Naive thymus-derived CD4-positive, alpha-beta T cell (primary cell): ENCODE measurements at places on chromosomes 11 and 22. TPM values are rescaled to one million over a fixed set of nuclear protein-coding genes. Genes with fewer than 3 reads are reported as not detected.

Gene ISX
- not detected for total RNA-seq

- H3K4me1 ChIP-seq = no peaks in the 10 kb centered on the region
- no peaks in the 10 kb centered on the region for H3K36me3 ChIP-seq
- no peak for DNase-seq
- peaks cover 4% of the 10 kb centered on the region for H3K27me3 ChIP-seq
- H3K27ac ChIP-seq = no peak overlapping the region
Observed at GRCh38 chr22:19762568-19763457, 2.2 kb downstream of the TBX1 start.

DNA sequence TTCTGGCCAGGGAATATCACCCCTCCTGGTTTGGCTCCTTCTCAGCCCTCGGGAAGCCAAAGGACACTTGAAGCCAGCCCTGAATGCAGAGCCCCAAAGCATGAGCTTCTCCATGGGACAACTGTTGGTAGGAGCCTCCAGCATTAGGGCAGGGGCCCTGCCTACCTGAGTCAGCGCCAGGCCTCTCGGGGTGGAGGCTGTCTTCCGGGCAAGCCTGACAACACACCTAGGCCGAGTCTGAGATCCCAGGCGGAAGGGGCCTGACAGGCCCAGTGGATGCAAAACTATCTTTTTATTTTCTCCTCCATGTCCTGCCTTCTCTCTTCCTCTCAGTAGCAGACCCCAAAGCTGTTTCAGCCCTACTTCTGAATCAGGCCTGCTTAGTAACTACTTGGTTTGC is 27.6 kb downstream of the RCOR2 start:
- peak overlapping the region; percentile 78 for H3K27ac ChIP-seq
- DNase-seq = no peak
- H3K27me3 ChIP-seq = no peaks in the 10 kb centered on the region
- peaks cover 49% of the 10 kb centered on the region for H3K4me1 ChIP-seq

DNA sequence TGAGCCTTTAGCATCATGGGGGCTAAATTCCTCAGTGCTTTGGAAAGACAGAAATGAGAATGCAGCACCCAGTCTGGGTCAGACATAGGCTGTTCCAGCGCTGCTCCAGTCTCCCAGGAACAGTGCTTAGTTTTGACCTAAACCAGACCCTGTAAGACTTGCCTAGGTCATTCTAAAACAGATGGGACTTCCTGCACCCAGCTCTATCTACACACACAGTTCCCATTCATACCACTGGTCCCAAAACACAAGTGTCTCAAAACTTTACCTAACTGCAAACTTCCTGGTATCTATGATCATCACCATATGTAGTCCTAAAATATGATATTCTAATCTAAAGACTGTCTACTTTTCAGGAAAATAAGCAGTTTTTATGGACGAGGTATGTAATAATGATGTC is 37.9 kb downstream of the PRCP start:
- no peak overlapping the region for H3K27ac ChIP-seq
- H3K27me3 ChIP-seq = no peaks in the 10 kb centered on the region
- no peak overlapping the region for H3K4me3 ChIP-seq
- DNase-seq = no peak
- H3K4me1 ChIP-seq = no peaks in the 10 kb centered on the region

DNA sequence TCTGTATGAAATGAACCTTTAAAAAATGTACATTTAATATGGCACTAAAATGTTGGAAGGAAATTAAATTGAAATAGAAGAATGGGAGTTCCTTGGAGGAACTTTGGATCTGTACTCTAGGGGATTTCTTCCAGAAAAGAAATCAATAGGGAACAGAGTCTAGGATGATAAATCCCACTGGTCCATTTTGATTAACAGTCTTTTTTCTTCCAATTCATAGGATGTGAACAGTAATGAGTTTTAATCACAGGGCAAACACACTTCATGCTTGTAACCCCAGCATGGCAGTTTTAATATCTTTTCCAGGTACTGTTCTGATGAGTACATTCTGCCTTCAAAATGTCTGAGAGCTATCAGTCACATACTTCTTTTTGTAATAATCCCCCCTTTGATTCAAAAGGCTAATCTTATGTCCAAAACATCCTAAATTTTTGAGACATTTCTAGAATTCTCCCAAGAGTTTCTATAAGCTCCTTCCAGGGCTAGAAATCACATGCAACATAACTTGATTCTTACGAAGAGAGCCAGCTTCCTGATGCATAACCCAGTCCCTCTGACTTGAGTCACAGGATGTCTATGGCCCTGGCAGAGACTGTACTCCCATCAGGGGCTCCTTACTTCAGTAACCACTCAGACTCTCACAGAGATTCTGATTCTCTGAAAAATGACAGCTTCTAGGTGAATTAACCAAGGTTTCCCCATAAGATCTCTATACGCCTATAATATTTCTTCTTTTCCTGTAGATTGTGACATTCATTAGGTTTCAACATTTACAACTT is 112.9 kb downstream of the SLC36A4 start:
- H3K27ac ChIP-seq = no peak overlapping the region
- H3K4me3 ChIP-seq = no peak overlapping the region
- no peak for DNase-seq
- no peaks in the 10 kb centered on the region for H3K36me3 ChIP-seq
- peaks cover 3% of the 10 kb centered on the region for H3K27me3 ChIP-seq
- no peaks in the 10 kb centered on the region for H3K4me1 ChIP-seq
